Kasumi-1 (cell line): ENCODE measurements at places on chromosomes 5 and 9.

DNA sequence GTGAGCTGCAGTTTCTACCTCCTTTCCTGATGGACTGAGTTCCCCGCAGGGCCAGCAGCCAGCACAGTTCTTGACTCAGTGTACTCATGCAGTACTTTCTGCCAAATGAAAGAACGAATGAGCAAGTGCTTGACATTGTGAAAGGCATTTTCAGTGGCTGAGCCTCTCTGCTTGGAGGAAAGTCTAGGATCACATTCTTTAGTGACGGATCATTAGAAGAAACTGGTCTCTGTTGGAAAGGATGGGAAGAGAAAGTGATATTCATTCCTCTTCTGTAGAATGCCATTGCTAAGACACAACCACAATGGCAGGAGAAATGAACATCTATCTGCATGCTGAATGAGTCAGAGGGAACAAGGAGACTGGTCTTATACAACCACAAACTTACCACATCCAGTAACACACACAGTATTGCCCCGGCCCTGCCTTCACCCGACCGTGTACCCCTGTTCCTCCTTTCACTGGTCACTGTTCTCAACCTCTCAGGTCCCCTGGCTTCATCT, 206.9 kb downstream of the CRB2 start:
- DNase-seq = peak; percentile 60

DNA sequence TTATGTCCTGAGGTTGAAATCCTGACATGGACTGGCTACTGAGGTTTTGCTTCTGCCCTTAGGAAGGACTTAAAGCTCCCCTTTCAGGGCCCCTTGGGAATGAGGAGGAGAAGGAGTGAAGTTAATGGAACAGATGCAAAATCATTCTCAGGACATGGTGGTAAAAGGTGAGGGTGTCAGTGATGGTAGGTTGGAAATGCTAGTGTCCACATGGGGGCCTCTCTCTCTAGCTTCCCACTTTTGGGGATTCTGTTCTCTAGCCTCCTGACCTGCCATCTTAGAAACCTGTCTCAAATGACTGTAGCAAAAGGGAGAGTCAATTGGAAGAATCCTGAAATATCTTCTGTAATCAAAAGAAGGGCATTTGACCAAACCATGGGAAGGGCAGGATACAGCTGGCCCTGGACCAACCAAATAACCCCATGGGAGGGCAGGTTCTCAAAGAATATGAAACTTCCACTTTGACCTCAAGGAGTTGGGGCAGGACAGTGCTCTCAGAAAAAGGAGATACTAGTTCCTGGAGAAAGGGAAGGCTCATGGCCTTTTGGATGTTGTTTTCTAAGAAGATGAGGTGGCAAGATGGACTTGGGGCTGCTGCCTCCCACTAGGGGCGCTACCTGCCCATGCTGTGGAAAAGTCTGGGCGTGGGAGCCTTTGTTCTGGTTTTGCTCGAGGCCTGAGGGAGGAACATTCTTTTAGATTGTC, 21.2 kb upstream of the MLANA start:
- DNase-seq = no peak

GRCh38 chr9:127781806-127782205, 3.3 kb upstream of the SH2D3C start:
- no peak for DNase-seq

DNA sequence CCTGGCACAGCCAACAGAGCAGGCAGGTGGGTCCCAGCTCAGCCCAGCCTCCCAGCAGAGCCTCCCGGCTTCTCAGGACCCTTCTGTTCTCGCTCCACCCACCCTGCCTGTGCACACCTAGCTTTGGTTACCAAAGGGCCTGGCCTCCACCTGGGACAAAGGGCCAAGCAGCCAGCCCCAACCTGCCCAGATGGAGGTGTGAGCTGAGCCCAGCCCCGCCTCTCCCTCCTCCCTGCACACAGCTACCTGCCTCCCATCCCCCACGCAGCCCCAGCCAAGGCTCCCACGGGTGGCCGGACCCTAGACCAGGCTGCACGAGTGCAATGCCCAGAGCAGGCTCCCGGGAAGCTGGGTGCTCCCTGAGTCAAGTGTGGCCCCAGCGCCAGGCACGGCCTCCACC, 5.6 kb downstream of the TPRN start:
- no peak for DNase-seq

- no peak for DNase-seq
Measured at GRCh38 chr5:104045987-104046386, 483.4 kb upstream of the NUDT12 start.

DNA sequence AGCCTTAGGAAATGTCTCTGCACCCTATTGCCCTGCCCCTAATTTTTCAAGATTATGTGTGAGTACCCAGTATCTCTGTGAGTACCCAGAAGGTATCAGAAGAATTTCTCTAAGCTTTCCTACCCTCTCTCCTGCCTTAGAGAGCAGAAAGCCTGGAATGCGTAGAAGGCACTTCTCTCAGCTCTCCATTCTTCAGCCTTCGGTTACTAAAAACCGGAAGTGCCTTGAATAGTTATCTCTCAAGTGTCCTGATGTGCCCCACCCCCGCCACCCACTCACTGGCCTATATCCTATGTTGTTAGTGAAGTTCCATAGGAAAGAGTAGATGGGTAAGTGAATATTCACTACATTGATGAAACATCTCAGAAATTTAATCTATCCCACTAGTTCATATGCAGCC, 210.7 kb upstream of the CDH10 start:
- no peak for DNase-seq

DNA sequence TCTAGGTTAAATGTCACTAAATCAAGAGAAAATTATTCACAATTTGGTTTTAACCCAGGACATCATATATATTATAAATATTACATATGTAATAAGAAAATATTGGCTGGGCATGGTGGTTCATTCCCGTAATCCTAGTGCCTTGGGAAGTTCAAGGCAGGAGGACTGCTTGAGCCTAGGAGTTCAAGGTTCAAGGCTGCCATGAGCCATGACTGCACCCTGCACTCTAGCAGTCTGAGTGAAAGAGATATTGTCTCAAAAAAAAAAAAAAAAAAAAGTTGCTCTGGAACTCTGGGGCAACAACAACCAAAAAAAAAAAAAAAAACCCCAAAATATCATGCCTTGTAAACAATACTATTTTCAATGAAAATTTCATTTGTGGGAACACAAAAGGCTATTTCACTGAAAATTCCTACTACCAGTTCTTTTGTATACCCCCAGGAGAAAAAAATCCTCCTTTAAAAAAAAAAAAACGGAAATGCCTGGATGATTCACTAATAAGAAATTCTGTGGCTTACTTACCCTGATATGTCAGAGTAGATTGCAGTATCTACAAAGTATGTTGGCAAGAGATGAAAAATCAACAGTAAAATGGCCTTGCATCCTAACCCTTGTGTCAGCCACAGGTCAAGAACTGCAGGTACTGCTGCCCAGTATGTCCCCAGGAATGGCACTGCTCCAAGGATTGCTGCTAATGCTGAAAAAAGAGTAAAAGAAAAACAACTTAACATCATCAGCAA, 22.6 kb upstream of the CTNNAL1 start:
- DNase-seq = no peak

DNA sequence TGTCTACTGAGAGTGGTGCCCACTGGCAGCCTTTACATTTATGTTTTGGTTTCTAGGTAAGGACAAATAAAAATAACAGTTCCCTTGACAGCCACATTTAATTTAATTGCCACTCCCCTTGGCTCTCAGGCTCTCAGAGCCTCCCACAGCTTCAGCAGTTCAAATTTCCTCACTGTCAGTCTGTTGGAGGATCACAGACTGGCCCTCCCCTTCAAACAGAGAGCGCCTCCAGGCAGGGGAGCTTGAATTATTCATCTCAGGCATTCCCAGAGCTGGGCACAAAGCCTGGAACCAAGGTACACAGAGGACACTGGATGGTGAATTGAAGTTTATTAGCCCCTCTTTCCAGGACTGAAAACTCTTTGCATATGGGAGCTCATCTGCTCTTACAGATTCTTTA, 407.7 kb downstream of the SPOCK1 start:
- no peak for DNase-seq

- DNase-seq = no peak
Measured at GRCh38 chr5:144352330-144352729, 181.7 kb downstream of the KCTD16 start.
